ENCODE measurements at places on chromosomes 5 and 9. TPM values are rescaled to one million over a fixed set of nuclear protein-coding genes. Genes with fewer than 3 reads are reported as not detected.

Gene GABRA1
- not detected for total RNA-seq

GRCh38 chr5:156031181-156031580 lies 295.8 kb upstream of the SGCD start:
- H3K27ac ChIP-seq = no peak overlapping the region
- no peak for DNase-seq
- no peak overlapping the region for H3K4me3 ChIP-seq
- no peaks in the 10 kb centered on the region for H3K36me3 ChIP-seq
- no peaks in the 10 kb centered on the region for H3K4me1 ChIP-seq

Gene SPATA31C2
- total RNA-seq = not detected

- H3K27me3 ChIP-seq = no peaks in the 10 kb centered on the region
- H3K36me3 ChIP-seq = no peaks in the 10 kb centered on the region
- DNase-seq = peak; percentile 44
- peaks cover 10% of the 10 kb centered on the region for H3K4me1 ChIP-seq
- H3K27ac ChIP-seq = peak overlapping the region; percentile 73
Measured at GRCh38 chr9:31272456-31273295, 1111.8 kb upstream of the ACO1 start.

Gene NXNL2
- 1.4 TPM for total RNA-seq

Gene PCDHGA11
- total RNA-seq = 2.3 TPM

Gene CENPK
- 42.7 TPM for total RNA-seq

Gene ZNF879
- 1.4 TPM for total RNA-seq

- H3K4me1 ChIP-seq = no peaks in the 10 kb centered on the region
- no peaks in the 10 kb centered on the region for H3K36me3 ChIP-seq
- DNase-seq = no peak
- H3K27ac ChIP-seq = no peak overlapping the region
- H3K27me3 ChIP-seq = peaks cover 33% of the 10 kb centered on the region
Measured at GRCh38 chr5:9775339-9775738, 145.2 kb upstream of the TAS2R1 start.
